ENCODE measurements at places on chromosomes 12 and 14.

DNA sequence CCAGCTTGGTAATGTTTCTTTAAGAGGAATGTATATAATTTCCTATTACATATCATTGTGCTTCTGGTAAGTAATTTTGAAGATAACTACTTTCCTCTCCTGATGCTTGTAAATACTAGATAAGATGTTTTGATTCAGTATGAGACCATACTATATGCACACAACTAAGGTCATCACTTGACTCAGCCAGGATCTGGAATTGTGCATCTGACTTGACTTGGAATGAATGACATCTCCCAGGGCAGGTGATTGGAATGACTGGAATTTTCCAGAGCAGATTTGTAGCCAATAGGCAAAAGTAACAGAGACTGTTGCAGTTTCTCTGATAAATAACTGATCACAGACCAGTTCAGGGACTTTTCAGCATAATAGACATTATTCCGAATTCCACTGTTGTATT, 11.1 kb downstream of the BEST3 start:
- DNase-seq, result no peak

DNA sequence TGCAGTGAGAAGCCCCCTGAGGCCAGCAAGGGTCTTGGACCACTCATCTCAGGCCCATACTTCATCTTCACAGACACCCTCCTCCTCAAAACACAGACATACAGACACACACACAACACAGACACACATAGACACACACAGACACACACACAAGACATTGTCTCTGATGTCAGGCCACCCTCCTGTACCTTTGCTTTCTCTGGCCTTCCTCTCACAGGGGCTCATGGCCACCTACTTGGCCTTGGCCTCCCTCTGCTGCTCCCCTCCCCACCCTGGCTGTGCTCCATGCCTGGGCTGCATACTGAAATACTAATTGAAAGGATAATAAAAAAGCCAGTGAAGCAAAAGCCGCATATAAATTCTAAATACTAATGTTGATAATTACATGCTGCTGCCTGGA, 1.6 kb upstream of the SYNDIG1L start:
- DNase-seq, result no peak

- no peak for DNase-seq
Measured at GRCh38 chr12:130988261-130988660, 34.6 kb downstream of the ADGRD1 start.

DNA sequence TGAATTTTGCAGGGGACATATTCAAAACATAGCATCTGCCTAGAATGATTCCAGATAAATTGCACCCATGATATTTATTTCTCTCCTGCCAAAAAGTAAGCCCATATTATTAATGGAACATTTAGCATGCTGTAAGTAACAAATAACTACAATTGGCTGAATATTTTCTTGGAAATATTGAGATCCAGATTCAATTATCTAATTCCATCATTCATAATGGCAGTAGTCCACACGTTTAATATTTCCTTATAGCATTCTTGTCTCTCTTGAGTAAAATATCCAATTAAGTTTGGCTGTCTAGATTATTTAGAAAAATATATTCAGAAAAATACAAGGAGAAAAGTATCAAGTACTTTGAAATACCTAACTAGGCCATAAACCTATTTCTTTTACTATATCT, 157.5 kb downstream of the FLRT2 start:
- no peak for DNase-seq

DNA sequence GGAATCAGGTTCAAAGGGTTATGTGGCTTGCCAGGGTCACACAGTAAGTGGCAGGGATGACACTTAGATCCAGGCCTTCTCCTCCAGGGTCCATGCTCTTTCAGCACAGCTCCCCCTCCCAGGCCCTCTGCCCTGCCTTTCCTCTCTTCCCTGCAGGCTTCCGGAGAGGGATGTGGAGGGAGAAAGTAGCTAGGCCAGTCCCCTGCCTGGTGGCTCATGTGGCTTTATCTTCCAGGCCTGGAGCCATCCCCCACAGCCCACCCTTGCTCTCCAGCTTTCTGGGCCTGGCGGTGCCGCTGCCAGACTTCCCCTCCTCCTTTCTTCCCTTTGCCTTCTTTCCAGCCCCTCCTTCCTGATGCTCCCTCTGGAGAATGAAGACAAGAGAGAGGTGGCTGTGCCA, 1.7 kb downstream of the PSMB11 start:
- DNase-seq, result no peak

- DNase-seq, result no peak
Measured at GRCh38 chr12:106093246-106093645, 45.5 kb downstream of the NUAK1 start.

DNA sequence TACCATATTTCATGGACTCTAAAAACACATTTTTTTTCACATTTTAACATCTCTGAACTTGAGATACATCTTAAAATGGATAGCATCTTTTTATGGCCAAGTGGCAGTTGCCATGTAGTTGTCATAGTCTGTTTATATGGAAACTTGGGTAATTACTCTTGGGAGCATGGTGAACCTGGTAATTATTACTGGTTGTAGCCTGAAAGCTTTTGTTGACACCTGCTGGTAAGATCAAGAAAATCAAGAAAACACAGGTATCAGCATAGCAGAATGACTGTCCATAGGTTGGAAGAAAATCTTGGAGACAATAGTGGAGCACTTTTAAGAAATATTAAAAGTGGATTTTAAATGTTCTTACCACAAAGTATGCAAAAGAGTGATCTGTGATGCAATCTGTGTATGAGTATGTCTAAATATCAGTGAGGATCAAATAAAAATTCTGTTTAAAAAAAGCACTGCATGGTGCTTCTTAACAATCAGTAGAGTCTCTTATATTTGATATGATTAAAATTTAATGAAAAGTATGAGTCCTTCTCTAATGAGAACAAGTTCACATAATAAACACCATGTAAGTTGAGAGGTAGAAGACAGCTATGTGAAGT, 44.2 kb downstream of the TTC8 start:
- no peak for DNase-seq

DNA sequence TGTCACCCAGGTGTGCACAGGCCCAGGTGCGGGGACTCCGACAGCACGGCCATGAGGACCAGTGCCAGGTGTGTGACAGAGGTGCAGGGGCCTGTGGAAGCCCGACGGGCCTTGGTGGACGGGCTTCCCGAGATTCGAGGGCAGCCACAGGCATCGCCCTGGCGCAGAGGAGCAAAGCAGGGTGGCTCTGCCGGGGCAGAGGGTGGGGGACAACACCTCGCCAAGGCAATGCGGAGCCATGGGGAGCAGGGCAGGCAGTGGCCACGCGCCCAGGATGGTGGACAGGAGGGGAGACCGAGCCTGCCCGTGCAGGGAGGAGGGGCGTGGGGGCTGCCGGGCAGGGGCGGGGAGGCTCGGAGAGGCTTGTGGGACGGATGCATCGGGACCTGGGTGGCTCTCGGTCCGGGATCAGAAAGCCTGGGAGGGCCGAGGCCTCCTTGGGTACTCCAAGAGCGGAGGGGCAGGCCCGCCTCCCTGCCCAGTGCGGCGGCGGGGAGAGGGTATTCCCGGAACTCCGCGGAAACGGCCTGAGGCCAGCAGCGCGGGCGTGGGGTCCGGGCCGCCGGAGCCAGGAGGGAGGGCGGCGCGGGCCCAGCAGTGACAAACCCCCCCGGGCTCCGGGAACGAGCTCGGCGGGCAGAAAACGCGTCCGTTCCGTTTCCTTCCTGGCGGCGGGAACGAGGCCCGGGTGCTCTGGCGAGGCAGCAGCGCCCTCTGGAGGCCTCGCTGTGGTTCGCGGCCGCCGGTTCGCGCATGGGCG, 1.6 kb downstream of the TMEM121 start:
- DNase-seq, result peak; percentile 83

GRCh38 chr14:51862176-51862796, 1.9 kb downstream of the GNG2 start:
- DNase-seq, result no peak

GRCh38 chr14:54762296-54762695, 140.3 kb downstream of the GCH1 start:
- DNase-seq, result no peak

GRCh38 chr12:90854136-90854689, 100.8 kb downstream of the CCER1 start:
- no peak for DNase-seq
